ENCODE measurements at places on chromosomes 5 and 9.

GRCh38 chr5:142845402-142845921 is 75.3 kb downstream of the ARHGAP26 start:
- no peak for DNase-seq

- DNase-seq = no peak
Measured at GRCh38 chr5:56350597-56351170, 117.6 kb upstream of the ANKRD55 start.

DNA sequence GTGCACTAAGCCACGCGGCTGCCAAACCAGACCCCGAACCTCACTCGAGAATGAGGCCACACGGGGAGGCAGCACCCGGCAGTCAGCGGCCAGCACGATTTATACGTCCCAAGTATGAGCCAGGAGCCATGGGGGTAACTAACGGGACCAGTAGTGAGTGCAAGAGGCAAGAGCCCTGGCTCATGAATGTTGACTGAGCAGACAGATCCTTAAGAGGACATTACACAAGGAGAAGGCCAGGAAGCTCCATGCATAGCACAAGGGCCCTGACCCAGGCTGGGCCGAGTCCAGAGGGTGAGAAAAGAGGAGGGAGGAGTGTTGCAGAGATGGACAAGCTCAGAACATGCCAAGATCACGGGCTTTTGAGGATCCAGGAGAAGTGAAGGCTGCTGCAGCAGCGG is 58.6 kb upstream of the PHYKPL start:
- no peak for DNase-seq

- no peak for DNase-seq
Measured at GRCh38 chr5:155091063-155091648, 77.6 kb downstream of the KIF4B start.

DNA sequence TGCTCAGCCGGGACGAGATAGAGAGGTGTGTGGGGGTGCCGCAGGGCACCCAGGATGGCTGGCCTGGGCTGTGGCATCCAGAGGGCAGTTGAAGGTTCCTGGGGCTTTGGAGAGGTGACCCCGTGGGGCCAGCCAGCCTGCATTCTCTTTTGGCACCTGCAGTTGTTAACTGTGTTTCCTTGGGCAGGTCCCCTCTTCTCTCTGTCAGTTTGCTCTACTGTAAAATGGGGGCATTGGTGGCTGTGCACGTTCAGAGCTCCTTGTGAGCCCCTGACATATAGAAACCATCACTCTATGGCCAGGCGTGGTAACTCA is 8.5 kb downstream of the ZDHHC12 start:
- DNase-seq = no peak

- DNase-seq = no peak
Measured at GRCh38 chr5:72109625-72110024, 2.4 kb downstream of the MAP1B start.

GRCh38 chr5:124998520-124998919 is 252.1 kb upstream of the ZNF608 start:
- DNase-seq = no peak

GRCh38 chr5:72511774-72512592 is 4.8 kb upstream of the ZNF366 start:
- DNase-seq = no peak

GRCh38 chr9:125883565-125884217 is 136.5 kb downstream of the PBX3 start:
- no peak for DNase-seq

DNA sequence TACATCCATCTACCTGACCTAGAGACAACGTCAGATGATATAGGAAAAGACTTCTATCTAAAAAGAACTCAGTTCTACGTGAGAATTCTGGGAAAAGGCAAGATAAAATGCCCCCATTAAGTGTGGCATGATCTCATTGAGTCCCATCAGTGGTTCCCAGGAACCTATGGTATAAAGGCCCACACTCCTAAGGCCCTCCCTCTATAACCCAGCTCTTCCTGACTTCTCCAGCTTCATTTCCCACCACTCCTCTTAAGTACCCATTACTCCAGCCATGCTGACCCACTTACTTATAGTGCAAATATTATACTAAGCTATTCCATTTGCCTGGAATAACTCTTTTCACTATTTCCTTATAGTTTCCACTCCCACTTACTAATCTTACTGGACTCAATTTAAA is 95.4 kb upstream of the NR5A1 start:
- DNase-seq = no peak

DNA sequence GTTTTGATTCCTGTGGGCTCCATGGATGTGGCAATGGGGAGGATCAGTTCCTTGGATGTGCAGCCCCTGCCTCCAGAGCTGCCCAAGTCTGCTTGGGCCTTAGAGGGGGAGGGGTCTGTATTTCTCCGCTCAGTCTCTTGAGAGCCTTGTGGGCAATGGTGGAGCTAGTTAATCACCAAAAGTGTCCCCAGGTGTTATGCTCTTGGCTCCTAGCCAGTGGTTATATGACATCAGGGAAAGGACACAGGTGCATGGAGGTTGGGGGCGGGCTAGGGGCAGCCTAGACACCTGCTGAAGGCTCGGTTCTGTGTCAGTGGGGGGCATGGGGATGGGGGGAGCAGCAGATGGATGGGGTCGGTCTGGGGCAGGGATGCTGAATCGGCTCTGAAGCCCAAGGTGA is 12.4 kb upstream of the ARAP3 start:
- DNase-seq = no peak

DNA sequence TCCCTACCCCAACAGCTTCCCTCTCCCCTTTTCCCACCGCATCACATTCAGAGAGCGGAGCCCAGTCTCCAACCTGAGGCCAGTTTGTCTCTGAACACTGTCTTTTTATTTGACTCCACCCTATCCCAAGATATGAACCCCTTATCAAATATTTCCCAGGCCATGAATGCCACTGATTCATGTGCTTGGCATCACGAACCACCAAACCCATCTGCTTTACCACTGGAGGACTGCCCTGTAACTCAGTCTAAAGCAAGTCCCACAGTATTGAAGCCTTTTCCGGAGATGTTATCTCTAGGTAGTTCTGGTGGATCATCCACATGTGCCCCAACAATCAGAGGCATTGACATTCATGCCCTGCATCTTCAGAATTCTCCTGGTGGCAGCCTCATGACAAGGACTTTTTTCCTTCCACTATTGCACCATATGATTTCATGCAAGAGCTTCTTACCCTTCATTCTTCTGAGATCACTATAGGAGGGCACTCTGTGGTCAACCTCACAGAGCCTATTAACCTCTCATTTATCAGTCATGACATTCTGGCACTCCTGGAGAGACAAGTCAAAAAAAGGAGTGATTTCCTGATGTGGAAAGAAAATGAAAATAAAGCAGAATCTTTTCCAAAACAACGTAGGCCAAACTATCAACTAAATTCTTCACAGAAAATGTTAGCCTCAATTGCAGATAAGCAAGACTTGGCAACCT is 12.3 kb upstream of the SPATA31D4 start:
- DNase-seq = no peak

- DNase-seq = no peak
Measured at GRCh38 chr5:39451276-39451941, 26.6 kb upstream of the DAB2 start.

- DNase-seq = no peak
Measured at GRCh38 chr5:16617274-16617968, 624 bp upstream of the RETREG1 start.

DNA sequence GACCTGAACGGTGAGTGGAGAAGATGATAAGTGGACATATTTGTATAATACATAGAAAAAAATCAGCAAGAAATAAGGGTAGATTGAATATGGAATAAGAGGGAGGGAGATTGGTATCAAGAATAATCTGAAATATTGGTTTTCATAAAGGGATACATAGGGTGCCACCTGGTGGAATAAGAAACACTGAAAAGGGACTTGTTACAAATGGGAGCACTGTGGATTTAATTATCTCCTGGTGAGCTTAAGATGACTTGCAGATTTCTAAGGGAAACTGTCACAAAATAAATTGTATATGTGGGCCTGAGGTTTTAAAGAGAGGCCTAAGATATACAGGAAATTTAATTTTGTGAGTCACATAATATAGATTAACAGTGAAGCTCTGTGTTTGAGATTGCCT is 1403.5 kb upstream of the CDH18 start:
- DNase-seq = no peak

GRCh38 chr5:42301349-42301748 is 121.9 kb upstream of the GHR start:
- DNase-seq = no peak

GRCh38 chr9:126707083-126707482 is 93.4 kb downstream of the LMX1B start:
- no peak for DNase-seq

DNA sequence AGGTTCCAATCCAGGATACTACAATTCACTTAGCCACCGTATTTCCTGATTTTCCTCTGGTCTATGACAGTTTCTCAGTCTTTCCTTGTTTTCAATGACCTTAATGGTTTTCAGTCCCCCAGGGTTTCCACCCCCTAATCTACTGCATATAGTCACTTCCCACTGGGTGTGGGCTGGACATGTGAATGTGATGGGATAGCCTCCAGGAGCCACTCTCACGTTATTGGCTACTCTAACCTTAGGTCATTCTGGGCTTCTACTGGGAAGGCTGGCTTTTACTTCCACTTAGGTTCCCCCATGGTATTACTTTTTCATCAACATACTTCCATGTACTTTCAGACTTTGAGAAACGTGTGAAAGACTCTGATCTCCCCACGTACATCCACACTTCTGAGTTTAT is 46.5 kb downstream of the ISOC1 start:
- no peak for DNase-seq

DNA sequence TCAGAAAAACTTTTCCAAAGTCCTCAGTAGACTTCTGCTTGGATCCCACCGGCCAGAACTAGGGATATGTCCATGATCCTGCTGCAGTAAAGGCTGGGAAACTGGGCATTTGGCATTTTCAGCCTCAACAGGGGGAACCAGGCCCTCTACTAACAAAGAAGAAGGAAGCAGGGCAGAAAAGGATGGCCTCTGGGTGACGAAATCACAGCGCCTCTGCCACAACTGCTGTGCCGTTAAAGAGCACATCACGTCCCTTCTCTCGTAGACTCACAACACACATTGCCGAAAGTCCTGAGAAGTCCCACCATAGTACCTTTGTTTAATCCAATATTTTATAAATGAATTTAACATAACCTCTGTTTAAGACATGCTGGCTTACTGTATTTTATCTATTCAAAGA is 10.4 kb upstream of the AFAP1L1 start:
- DNase-seq = no peak

- no peak for DNase-seq
Measured at GRCh38 chr9:136831002-136831719, 11.1 kb upstream of the AJM1 start.

DNA sequence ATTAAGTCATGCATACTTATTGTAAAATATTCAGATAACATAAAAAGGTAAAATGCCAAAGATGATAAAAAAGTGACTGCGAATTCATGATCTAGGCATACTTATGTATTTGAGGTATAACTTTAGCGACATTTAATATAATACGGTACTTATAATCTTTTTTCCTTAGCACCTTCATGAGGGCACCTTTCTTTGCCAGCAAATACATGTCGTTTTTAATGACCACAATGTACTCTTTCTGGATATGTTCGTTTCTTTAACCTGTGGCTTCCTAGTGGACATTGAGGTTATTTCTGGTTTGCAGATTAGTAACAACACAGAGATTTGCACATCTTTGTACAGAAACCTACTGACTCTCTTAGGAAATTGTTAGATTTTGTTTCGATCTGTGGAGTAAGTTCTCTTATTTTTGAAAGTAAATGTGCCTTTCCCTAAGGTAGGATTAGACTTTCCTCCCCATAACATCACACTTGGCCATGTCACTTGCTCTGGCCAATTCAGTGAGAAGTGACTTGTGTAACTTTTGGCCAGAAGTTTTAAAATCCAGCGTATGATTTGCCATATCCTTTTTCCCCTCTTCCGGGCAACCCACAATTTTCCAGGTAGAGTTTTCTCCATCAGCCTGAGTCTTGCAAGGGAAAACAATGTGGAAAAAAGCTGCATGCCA is 24.4 kb downstream of the ANKRD33B start:
- DNase-seq = no peak

DNA sequence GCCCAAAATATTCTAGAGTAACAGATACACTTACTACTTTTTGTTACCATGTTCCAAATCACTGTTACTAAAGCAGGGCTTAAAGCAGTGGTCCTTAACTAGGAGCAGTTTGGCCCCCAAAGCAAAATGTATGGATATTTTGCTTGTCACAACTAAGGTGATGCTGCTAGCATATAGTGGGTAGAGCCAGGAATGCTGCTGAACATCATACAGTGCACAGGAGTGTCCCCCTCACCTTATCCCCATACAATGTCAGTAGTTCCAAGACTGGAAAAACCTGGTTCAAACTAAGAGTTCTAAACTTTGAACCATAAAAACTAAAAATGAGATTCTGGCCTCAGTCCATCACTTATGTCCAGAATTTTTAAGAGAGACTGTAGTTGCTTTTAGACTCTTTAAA is 28.1 kb downstream of the DIMT1 start:
- no peak for DNase-seq

- no peak for DNase-seq
Measured at GRCh38 chr5:82570-82969, 9.4 kb upstream of the PLEKHG4B start.

DNA sequence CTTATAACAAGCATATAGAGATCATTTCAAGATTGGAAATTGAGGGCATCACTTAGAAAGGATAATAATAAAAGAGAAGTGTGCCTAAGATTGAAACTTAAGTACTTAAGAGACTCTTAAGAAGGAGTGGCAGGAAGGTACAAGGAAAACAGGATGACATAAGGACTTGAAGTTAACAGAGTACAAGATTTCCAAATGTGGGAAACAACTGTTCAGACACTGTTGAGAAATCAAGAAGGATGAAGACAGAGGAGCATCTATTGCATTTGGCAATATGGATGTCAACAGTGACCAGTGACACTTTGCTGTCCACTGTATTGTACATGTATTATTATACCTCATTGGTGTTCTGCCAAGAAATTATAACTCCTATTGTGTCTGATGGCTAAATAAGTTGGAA is 157.8 kb upstream of the PTGER4 start:
- no peak for DNase-seq

DNA sequence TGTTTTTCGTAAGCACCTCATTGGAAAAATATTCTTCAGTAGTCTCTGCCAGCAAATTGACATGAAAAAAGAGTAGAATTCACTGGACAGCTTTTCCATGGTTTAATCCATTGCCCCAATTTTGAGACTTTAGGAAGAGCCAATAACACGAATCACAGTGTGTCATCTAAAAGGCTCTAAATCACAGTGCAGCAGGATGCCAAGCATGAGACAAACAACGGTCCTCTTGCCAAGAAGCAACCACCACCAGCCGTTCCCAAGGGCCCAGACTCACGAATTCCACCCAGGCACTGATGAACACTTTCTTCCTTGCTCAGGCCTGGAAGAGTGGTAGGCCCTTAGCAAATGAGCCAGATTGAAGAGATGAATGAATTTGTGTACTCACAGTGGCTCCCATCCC is 18.3 kb upstream of the IRX4 start:
- DNase-seq = no peak

- DNase-seq = no peak
Measured at GRCh38 chr9:85171163-85171562, 501.6 kb downstream of the NTRK2 start.

- DNase-seq = no peak
Measured at GRCh38 chr9:136543830-136544547, 1.9 kb downstream of the NOTCH1 start.
